ENCODE measurements at places on chromosomes 2 and 18.

DNA sequence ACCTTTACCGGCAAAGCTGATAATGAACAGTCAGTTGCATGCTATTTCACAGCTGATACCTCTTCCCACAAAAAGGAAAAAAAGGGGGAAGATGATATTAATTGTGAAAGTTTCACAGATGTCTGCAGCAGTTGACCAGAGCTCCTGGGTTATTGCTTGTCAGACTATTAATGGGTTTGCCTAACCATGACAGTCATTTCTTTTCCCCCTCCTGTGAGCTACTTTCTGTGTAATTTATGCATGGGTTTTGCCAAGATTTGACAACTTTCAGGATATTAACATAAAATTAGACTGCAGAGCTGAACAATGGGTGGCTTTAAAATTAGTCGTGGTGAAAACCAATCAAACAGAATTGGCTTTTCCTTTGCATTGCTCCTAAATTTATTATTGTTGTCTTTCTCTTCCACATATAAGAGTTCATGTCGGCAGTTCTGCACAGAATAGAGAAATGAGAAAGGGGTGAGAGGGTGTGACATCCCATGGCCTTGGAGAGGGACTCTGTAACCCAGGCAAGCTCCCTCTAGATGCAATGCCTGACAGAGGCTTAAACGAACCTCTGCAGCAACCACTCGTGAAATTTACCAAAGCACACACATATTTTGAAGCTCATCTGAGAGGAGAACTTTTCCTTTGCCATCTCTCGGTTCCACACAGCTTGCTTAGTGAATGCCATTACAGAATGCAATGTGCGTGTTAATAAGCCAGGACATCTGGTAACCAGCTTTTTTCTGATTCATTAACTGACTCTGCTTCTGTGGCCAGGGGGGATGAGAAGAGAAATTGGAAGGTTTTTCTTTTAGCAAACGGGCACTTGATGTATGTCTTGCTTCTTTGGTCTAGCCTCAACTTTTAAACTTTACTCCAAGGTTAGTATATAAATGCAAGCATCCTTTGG lies 82.2 kb upstream of the ITGA4 start:
- DNase-seq = no peak

GRCh38 chr2:4791488-4791887 lies 900.7 kb upstream of the SOX11 start:
- DNase-seq = no peak

GRCh38 chr2:135875491-135876065 lies 665 bp downstream of the MCM6 start:
- peak; percentile 76 for DNase-seq

DNA sequence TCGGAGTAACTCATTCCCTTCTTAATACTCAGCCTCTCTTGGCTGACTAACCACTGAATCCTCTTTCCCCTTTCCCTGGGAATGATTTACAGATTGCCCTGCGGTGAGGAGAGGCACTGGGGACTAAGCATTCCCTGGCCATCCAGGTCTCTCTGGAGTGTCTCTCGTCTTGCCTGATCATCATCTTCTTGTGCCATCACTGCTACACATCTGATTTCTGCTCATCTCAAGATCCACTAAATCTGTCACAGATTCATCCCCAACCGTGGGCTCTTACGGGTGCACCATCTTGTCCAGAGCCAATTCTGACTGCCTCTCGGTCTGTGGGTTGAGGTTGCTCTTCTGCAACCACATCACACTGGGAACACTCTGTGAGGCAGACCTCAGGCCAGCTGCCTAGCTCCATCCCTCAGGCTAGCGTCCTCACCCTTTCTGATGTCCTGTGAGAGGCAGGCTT lies 12.0 kb downstream of the SFTPB start:
- peak; percentile 66 for DNase-seq

DNA sequence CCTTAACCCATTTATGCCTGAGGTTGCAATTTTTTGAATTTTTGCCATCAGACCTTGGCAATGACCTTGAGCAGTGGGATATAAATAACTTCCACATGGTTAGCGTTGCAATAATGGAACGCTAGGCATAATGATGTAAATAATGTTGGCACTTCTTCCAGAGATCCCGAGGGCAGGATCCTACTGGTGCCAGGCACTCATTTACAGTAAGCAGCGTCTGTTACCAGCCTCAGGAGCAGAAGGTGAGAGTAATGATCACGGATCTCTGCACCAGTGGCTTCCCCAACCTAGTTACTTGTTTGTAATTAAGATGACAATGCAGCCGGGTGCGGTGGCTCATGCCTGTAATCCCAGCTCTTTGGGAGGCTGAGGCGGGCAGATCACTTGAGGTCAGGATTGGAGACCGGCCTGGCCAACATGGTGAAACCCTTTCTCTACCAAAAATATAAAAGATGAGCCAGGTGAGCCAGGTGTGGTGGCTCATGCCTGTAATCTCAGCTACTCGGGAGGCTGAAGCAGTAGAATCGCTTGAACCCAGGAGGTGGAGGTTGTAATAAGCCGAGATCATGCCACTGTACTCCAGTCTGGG lies 41.9 kb downstream of the CPO start:
- DNase-seq = no peak

DNA sequence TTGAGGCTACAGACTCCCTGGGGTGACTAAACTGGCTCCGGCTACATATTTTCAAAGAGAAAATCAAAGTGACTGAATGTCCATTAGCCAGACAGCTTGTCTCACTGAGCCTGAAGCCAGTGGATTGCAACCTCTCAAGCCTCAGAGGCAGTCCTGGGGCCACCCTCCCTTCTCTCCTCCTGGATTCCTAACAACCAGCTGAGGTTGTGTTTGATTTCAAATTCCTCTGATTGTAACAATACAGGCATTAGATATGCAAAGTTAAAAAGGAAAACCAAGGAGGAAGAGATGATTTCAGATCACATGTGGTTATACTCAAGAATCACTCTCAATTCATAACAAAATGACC lies 101.0 kb upstream of the LMAN1 start:
- DNase-seq = no peak

DNA sequence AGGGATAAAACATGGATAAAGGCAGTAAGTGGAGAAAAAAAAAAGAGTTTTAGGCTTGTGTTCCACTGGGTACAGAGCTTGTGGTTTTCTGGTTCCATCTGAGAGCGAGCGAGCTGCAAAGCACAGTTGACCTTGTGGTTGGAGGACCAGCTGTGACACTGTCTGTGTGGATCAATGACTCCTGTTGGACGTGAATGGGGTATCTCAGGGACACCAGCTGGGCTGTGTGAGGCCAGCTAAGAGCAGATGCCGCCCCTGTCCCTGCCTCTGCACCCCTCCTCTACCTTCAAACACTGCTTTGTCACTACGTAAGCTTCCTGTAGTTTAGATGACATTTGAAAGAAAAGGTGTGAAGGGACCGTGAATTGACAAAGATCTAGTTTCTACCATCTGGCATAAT lies 67.8 kb downstream of the QPCT start:
- DNase-seq = no peak

GRCh38 chr2:60355849-60356261 lies 197.6 kb downstream of the BCL11A start:
- DNase-seq = no peak

- DNase-seq = no peak
Measured at GRCh38 chr2:59046401-59047372, 805.6 kb upstream of the FANCL start.

DNA sequence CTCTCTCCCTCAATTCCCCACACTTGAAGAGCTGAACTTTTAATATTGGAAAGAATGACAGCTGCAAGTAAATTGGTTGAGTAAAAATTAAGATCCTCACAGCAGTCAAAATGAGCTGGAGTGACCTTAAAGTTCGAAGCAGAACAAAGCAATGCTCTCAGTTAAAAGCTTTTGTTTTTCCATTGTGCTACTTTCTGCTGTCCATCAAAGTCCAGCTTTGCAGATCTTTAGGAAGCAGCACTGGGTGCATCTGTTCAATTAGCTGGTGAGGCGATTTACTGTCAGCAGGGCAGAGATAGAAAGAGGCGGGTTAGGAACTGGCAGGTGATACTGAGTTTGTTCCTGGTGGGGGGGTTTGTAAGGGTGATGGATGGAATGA lies 834.8 kb downstream of the CPS1 start:
- no peak for DNase-seq

DNA sequence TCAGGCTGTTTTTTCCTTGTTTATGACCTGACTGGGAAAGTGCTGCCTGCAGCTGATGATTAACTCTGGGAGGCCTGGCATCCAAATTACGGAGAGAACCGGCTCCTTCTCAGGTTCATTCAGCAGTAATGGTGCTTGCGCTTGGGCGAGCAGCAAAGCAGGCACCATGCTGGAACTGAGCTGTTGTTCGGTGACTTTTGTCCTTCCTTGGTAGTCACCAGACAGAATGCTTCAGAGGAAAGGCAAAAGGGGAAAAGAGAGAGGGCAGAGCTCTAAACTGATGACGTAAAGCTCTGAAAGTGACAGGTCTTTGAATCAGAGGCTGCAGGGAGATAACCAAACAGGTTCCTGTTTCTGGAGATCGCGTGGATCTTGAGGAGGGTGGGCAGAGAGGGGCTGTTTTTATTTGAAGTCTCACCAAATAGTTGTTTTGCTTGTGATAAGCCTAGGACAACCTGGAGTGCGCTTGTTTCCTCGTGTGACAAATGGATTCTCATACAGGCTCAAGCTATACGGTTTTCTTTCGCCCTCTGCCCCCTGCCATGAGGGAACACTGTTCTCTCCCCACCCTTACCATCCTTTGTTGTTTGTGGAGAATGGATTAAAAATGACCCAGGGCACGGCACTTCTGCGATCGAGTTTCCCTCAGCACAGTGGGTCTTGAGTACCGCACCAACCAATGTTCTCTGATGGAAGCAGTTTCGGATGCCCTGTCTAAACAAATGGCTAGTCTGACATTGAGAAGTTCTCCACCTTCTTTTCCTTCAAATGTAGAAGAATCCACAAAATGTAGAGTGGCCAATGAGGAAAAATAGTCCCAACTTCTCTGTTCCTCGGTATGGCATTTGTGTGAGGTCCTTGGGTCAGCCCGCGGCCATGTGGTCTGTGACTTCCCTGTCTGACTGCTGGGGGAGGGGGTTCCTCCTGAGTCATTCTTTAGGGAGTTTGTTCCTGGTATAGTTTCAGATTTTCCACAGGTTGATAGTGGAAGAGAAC lies 1.3 kb downstream of the RASGRP3 start:
- peak; percentile 42 for DNase-seq

GRCh38 chr2:72950558-72951255 lies 33.4 kb downstream of the EMX1 start:
- no peak for DNase-seq

DNA sequence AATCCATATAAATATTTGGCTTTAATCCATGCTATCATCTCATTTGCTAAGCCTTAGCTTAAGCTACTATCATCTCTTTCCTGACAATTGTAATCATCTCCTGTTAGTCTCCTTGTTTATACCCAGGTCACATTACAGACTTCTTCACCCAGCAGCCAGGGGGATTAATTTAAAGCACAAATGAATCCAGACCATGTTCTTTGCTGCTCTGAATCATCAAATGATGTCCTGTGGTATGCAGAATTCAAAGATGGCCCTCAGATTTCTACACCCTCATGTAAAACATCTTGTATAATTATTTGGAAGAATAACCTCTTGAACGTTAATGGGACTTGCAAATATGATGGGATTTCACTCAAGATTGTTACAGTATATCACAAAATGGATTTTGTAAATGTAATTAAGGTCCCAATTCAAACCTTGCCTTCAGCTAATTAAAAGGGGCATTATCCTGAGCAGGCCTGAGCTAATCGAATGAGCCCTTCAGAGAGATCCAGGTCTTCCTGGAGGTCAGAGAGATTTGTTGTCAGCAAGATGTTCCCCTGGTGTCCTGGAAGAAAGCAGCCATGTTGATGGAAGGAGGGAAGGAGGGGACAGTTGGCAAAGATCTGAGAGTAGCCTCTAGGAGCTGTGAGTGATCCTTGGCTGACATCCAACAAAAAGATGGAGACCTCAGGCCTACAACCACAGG lies 241.1 kb upstream of the MMADHC start:
- DNase-seq = no peak

- DNase-seq = no peak
Measured at GRCh38 chr2:58609326-58609725, 368.2 kb upstream of the FANCL start.

- no peak for DNase-seq
Measured at GRCh38 chr2:19872302-19872701, 29.5 kb downstream of the TTC32 start.

DNA sequence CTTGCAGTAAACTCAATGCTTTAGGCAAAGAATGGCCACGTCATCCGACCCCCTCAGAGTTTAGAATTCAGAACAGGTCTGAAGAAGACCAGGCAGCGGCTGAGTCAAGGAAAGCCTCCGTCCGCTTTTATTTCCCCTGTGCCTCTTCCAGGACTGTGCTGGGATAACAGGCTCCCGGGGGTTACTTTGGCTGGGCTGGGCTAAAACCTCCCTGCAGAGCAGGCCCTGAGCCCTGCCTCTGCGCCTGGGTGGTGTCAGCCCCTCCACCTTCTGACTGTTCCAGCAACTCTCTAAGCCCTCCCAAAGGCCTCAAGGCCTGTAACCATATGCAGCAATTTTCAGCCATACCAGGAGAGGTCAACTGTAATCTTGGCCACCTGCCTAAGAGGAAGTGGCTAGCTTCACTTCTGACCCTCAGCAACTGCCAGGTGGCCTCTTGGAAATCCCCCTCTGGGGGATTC lies 166.5 kb downstream of the RPIA start:
- DNase-seq = peak; percentile 43

DNA sequence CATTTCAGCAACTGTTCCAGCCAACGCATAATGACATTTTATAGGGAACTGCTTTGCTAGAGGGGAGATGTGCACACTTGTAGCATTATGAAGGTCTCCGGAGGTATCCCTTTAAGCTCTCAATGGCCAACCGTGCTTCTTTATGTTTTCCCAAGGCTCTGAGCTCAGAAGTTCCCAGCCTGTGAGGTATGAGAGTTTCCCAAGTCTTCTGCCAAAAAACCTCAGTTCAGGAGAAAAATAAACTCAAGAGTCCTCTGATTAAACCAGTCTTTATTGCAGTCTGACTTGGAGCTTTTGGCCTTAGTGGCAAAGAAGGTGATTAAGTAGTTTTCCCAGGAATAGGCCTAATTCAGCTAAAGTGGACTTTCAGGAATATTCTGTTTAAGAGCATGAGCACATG lies 35.4 kb upstream of the ZNF532 start:
- peak; percentile 34 for DNase-seq

DNA sequence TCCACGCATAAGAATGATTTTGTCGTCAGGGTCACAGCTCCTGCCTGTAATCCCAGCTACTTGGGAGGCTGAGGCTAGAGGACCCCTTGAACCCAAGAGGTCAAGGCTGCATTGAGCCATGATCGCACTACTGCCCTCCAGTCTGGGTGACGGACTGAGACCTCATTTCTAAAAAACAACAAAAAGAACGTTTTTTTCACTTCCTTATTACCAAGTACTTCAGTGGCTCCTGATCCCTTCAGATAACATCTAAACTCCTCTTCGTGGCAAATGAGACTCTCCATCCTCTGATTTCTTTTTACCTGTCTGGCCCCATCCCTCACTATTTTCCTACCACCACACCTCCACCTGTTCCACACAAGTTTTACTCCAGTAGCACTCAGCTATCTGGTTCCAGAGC lies 105.4 kb upstream of the TLK1 start:
- no peak for DNase-seq

GRCh38 chr2:149994057-149994728 lies 406.6 kb upstream of the MMADHC start:
- peak; percentile 71 for DNase-seq

- no peak for DNase-seq
Measured at GRCh38 chr2:192161656-192162290, 33.0 kb downstream of the TMEFF2 start.

- DNase-seq = no peak
Measured at GRCh38 chr2:18637196-18637595, 47.8 kb upstream of the NT5C1B start.

Measured in astrocyte of the spinal cord (primary cell).